ENCODE measurements at places on chromosomes 4 and X.

GRCh38 chrX:6574762-6575161, 39.8 kb upstream of the VCX3A start:
- DNase-seq, result no peak

DNA sequence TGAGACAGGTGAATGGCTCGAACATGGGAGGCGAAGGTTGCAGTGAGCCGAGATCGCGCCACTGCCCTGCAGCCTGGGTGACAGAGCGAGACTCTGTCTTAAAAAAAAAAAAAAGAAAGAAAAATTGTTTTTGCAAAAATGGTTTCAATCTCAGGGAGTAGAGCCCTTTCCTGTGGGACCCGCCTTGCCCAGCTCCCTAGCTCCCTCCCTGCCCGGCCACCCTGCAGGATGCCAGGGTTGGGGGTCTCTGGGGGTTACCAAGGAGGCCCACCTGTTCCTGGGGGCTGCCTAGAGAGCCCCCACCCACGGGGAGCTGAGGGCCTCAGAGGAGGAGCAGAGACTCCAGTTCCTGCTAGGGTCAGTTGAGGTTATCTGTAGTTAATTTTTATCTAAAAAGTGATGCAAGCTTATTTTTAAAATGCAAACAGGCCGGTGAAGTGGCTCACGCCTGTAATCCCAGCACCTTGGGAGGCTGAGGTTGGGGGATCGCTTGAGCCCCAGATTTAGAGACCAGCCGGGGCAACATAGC, 18.7 kb upstream of the PLCXD1 start:
- no peak for DNase-seq

DNA sequence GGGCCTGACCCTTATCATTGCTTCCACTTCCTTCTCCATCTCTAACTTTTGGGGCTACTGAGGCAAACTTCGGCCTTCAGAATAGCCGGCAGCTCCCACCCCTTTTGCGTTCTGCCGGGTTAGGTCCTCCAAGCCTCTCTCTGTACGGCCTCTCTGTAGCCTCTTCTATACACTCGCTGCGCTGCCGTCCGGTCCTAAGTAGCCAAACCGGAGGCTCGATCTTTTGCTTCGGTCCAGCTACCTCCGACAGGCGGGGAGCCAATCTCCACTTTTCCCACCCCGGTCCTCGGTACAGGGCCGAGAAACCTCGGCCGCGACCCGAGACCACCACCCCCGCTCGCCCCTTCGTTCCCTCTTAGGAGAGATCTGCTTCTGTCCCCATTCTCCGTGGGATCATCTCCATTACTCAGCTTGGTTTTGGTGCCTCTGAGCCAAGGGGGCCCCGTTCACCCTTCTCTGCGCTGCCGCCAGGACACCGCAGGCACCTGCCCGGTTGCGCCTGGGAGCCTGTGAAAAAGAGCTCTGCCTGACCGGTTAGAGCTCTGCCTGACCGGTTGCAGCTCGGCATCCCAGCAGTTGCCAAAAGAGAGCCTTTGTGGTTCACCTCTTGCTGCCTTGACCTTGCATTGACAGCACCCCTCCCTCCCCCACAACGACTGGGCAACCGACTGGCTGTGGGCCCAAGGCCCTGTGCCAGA, 1.0 kb upstream of the HTR2C start:
- no peak for DNase-seq

GRCh38 chrX:23732704-23733103, 10.4 kb downstream of the ACOT9 start:
- no peak for DNase-seq

GRCh38 chrX:69293776-69294601, 128.7 kb upstream of the PJA1 start:
- no peak for DNase-seq

- DNase-seq, result no peak
These were observed 53.7 kb upstream of the TADA2B start for GRCh38 chr4:6989331-6989923.

DNA sequence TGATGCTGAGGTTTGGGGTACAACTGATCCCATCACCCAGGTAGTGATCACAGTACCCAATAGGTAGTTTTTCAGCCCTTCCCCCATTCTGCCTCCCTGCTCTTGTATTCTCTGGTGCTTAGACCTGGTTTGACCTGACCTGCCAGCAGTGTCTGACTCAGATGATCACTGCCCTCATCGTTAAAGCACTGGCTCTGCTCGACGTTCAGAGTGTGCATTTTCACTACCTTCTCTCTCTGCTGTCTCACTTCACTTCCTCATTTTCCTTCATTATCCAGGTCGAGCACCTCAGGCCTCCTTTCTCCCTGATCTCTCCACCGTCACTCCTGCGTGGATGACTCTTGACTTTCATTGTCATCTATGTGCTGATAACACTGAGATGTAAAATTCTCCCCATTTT, 83.6 kb downstream of the PARM1 start:
- DNase-seq, result no peak

DNA sequence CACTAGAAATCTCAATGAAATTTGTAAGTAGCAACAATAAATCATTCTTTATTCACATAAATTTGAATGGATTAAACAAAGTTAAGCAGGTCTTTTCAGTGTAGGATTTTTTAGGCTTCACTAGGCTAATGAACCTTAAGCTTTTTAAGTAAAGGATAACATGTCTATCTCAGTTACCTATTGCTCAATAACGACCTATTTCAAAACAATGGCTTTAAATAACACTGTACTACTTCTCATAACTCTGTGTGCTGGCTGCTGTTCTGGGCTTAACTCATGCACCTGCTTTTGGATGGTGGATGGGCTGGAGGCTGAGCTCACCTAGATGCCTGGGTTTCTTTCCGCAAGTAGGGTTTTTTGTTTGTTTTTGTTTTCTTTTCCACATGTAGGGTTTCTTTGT, 495.0 kb upstream of the SLIT2 start:
- DNase-seq, result no peak

DNA sequence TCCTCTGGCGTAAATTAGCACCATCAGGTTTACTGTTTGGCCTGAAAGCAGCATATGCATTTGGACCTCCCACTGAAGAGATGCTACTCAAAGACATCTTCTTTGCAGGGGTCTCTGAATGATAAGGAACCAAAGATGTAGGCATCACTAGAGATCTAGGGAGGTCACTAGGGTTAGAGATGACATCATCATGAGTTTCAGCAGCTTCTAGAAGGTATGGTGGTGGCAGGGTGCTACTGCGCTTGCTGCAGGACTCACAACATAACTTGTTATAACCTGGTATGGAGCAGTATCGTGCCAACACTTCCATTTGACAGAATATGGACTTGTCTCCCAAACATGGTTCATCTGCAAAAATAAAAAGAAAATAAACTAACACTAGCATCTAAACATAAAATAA, 251.6 kb downstream of the NPFFR2 start:
- DNase-seq, result no peak

- DNase-seq, result no peak
These were observed at the start of gene NDNF for GRCh38 chr4:121072224-121073003. Gene NDNF (minus strand): TSS chr4:121072535. CDS start chr4:121045837, 26,698 bp downstream.

- no peak for DNase-seq
These were observed 466.1 kb downstream of the DTHD1 start for GRCh38 chr4:36747277-36748129.

DNA sequence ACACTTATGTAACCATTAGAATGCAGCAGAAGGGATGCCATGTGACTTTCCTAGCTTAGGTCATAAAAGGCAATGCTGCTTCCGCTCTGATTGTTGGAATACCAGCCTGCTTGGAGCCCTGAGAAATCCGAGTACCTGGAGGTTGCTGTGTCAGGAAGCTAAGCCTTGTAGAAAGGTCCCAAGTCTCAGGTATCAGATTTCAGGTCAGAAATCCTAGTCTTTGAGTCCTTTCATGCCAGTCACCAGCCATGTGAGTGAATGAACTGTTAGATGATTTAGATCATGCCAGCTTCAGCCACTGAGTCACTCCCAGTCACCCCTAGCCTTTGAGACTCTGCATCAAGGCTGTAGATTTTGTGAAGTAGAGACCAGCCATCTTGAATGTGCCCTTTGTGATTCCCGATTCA, 23.5 kb downstream of the RAP1GDS1 start:
- no peak for DNase-seq

DNA sequence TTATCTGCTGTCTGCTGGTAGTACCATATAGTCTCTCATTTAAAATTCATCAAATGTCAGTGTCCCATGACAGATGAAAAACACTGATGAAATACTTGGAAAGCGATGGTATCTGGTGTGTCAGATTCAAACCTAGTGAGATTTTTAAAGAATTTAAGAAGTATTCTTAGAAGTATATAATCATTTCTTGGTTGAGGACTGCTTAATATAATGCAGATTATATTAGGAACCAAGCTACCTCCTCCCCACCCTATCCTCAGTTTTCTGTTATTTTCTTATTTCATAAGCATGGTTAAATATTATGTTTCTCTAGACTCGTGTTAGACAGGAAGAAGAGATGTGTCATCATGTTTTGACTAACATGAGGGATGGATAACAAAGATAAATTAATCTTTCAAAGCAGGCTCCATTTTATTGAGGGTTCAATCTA, 118.5 kb downstream of the GLUD2 start:
- DNase-seq, result no peak

DNA sequence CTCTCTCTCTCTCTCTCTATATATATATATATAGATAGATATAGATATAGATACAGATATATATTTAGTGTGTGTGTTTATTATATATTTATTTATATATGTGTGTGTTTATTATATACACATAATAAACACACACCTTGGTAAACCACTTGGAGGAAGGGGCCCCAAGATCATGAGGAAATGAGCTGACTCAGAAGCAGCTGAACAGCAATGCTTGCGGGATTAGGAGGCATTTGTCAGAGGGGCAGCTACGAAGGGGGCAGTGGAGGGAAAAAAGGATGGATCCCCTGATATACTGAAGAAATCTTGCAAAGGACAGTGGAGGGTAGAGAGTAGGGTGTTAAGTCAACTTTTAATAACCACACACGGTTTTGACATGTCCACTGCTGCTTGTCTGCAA, 120.0 kb upstream of the SORBS2 start:
- DNase-seq, result no peak

GRCh38 chrX:21989384-21989783, 42.7 kb upstream of the PHEX start:
- DNase-seq, result no peak

DNA sequence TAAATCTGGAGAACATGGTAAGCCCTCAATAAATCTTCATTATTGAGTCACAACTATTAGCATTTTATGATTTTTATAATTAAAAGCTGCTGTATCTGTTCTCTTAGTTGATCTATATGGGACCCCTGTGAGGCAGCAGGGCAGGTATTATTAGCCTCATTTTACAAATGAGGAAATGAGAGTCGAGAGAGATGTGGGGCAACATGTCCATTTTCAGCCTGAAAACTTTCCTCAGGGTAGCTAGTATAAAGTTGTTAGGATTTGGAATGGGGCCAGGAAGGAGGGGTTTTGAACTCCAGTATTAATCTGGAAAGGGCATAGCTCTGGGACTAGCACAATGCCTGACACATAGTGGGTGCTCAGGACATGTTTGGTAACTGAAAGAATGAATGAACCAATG, 191.7 kb upstream of the GPC4 start:
- no peak for DNase-seq

DNA sequence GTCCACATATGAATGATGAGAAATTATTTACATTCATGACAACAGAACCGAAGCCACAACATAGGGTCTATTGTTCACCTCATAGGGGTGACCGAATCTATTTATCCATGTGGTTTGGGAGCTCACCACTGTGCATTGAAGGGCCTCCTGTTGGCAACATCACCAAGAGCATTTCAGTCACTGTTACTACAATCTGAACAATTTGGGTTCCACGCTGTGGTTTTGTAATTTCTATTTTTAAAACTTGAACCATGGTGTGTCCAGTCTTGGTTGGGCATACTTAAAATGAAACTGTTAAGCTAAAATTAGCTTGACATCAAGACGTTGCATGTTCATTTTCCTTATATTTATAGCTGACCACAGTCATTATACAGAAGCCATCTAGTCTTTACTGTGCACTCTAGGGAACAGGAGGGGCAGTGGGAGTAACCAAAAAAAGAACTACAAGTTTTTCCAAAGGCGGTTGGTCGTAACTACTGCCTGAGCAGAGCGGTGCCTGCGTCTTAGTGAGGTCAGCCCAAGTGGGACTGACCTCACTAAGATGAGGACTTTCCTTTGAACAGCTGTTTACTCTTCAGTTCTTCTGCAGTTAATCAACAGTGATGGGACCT, 192.1 kb downstream of the SPRY1 start:
- DNase-seq, result no peak

DNA sequence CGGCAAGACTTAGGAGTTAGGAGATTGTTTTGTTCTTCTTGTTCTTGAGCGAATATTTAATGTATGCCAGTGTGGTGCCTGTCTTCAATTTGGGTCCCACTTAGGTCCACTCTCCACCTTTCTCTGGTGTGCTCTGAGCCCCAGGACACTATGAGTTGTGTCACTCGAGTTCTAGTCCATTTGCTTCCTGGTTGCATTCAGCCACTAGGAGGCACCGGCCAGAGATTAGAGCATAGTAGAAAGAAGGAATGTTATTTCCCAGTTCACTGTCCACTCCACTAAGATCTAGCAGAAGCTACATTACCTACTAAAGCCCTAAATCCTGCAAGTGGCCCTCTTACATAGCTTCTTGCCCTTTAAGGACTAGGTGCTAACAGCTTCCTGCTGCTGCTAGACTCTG, 326.9 kb downstream of the NAF1 start:
- DNase-seq, result peak; percentile 3

- no peak for DNase-seq
These were observed 59.6 kb upstream of the XAGE1B start for GRCh38 chrX:52576474-52576873.

- DNase-seq, result no peak
These were observed 97.4 kb downstream of the COL4A5 start for GRCh38 chrX:108537005-108537404.

DNA sequence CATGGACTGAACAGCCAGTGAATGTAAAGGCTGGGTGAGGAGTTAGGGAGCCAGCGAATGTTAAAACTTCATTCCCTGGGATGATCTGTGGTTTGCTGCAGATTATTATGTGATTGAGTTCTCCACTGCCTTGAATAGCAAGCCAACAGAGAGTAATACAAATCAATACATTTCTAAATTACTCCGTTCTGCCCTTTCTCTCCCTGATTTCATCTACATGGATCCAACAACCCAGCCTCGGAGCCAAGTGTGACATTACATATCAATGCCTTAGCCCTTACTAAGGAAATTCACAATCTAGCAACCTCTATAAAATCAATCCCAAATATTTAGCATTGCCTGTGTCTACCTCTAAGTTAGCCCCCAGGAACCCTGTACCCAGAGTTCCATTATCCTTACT, 11.0 kb downstream of the HSD17B13 start:
- DNase-seq, result no peak

DNA sequence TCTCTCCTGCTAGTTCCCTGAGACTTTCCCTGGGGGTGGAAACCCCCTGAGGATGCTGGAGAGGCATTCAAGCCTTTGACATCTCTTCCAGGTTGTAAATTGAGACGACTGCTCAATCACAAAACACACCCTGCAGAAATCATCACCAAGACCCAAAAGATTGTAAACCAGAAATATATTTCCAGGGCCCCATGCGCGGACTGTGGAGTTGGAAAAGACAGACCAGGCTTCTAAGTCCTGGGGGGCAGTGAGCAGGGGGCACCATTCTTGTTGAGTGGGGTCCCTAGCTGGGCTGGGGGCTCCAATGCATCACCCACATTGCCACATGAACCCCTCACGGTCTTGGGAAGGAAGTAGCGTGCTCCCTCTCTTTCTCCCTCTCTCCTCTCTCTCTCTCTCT, 87.9 kb upstream of the C4orf50 start:
- no peak for DNase-seq

- DNase-seq, result no peak
These were observed 35.6 kb downstream of the GEMIN8 start for GRCh38 chrX:13994104-13994503.
